Aorta (tissue), 5 donors: ENCODE measurements at places on chromosomes 1 and 21. TPM values are rescaled to one million over a fixed set of nuclear protein-coding genes. Genes with fewer than 3 reads are reported as not detected.

- DNase-seq: no peak
Measured at GRCh38 chr1:180917306-180918065, 4.8 kb downstream of the KIAA1614 start.

GRCh38 chr1:61247051-61247825, 164.9 kb downstream of the NFIA start:
- no peak for DNase-seq

DNA sequence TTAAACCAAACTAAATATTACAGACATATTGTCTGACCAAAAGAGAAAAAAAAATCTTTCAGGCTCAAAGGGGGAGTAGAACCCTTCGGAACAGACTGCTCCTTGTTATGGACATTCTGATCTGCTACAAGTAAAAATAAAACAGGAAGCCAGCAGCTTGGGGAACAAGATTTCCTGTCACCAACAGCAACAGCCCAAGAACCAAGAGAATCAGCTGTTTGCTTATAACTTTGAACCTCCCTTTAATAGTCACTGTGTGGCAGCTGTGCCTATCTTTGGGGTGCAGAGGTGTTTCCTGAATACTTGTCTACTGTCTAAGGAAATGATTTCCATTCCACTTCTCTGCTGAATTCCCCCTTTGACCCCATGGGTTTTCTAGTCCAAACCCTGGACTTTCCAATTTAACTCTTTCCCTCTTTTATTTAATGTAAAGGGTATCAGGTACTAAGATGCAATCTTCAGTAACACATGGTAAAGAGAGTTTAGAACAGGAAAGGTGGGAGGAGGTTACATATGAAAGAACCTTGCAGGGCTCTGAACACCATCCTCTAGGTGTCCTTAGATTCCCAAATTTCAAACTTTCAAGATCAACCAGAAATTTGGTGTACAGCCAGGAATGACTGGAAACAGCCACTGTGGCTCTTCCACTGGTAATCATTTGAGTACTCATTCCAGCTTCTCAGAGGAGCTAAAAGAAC, 38.6 kb downstream of the GPR3 start:
- no peak for DNase-seq

DNA sequence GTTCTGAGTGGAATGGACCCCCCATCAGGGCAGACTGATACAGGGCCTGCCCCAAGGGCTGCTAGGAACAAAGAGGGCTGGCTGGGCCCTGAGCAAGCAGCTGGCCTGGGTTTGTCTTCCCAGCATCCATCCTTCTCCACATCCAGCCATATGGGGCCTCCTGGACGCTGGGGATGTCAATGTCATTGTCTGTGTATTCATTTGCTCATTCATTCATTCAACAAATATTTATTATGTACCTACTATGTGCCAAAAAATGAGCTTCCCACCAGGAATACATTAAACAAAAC, 15.6 kb upstream of the ECE1 start:
- no peak for DNase-seq

GRCh38 chr1:224809613-224810012, 119.9 kb upstream of the DNAH14 start:
- DNase-seq: no peak

DNA sequence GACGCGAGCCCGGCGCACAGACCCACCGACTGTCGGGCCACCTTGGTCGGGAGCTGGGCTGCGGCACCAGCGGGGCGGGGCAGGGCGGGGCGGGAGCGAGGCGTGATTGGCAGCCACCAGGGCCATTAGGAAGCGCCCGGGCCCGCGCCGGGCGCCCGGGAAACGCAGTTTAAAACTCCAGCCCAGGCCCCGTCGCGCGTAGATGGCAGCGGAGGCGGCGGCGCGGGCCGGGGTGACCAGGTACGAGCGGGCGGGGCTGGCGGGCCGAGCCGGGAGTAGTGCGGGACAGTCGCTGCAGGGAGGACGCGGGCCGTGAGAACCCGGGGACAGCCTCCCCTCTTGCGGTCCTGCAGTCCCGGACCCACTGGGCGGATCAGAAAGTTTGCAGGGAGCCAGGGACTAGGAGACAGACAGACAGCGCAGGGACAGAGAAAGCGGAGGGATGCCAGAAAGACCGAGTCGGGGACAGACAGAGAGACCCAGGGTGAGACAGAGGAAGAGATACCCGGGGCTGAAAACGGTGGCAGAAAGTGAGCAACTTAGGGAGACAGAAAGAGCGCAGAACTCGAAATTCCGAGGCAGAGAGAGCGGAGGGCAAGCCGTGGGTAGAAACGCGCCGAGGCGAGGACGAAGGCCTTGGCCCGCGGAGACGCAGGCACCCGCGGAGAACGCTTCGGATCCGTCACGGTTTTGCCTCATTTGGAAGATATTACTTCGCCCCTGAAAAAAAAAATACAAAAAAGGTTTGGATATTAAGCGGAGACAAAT, at the start of gene DMBX1:
TSS of gene DMBX1 (plus strand) at position 199 of the 768 bp plus-strand sequence. CDS start 17,175 bp downstream, outside the sequence.
- DNase-seq: peak; percentile 38

GRCh38 chr1:224539971-224540370, 76.1 kb upstream of the CNIH3 start:
- DNase-seq: no peak

- no peak for DNase-seq
Measured at GRCh38 chr1:223426936-223427335, 33.7 kb downstream of the CCDC185 start.

- no peak for DNase-seq
Measured at GRCh38 chr1:165300400-165300903, 56.1 kb downstream of the LMX1A start.

DNA sequence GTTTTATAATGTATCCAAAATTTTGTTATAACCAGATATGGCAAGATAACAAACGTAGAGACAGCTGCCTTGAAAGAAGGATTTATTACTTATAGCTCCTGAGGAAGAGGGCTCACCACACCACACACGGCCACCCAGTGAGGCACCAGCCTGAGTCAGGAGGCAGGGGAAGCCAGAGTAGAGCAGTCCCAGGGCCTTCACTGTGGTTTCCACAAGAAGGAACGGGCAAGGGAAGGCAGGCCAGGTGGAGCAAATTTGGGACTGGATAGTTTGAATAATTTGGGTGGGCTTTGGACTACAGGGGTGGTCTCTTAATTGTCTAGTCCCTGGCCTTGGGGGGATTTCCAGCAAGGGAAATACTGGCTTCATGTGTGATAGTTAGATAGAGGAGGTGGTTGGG, 72.5 kb downstream of the RRAGC start:
- DNase-seq: no peak

GRCh38 chr1:8939362-8939995, 6.2 kb upstream of the CA6 start:
- DNase-seq: no peak

- no peak for DNase-seq
Measured at GRCh38 chr1:54362881-54363340, 43.3 kb downstream of the SSBP3 start.

DNA sequence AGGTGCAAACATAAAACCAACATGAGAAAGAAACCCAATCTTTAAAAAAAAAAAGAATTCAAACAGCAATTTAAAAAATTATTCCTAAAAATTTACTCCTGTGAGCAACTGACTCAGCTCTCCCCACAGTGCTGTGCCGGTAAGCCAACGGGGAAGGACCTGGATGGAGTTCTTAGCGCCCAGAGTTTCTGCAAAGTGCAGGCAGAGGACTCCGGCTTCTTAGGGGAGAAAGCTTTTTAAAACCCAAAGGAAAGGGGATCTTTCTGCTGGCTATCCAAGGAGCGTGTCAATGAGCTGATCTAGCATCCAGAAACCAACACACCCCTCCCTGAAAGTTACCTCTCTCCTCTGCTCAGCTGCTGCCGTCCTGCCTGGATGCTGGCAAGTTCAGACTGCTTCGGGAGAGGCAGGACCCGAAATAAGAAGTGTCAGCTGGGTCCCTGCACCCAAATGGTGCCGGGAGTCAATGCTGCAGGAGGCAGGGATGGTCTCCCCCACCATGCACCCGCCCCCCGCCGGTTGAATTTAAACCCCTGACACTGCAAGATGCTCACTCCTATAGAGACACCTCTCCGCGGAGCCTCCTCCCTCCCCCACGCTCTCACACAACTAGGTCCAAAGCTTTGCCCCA, 32.2 kb upstream of the H6PD start:
- DNase-seq: no peak

GRCh38 chr1:244074559-244075171, 23.6 kb downstream of the ZBTB18 start:
- no peak for DNase-seq

GRCh38 chr1:24748191-24749121, 3.2 kb downstream of the CLIC4 start:
- DNase-seq: no peak

DNA sequence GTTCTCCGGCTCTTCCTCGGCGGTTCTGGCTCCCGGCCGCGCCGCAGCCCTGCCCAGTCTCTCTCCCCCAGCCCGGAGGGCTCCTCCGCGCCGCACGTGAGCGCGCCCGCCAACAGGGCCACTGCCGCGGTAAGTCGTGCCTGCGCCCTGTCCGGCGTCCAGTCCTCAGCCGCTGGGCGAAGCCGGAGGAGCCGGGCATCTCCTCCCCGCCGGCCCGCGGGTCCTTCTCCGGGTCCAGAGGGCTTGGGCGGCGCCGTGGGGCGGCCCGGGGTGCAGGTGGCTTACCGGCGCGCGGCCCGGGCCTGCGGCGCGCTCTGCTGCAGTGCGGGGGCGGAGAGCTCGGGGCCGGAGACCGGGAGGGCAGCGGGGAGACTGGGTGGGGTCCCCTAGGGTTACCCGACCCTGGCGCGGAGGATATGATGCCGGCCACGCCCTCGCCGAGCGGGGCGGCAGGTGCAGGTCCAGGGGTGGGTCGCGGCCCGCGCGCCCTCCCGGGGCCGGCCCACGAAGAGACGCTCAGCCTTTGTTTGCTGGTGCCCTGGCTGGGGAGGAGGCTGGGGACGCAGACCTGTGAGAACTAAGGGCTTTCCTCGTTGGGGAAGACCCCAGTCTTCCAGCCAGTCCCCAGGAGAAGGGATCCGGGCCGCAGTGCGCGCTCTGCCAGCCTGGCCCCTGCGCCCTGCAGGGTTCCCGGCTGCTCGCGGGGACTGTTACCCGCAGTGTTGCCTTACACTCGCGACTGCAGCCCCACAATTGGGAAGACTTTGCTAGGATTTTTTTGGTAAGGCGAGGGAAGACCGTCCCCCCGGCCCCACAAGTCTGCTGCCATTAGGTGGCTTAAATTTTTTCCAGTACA, at the start of gene DOP1B:
TSS of gene DOP1B (plus strand) at position 10 of the 856 bp plus-strand sequence. CDS start 7,910 bp downstream, outside the sequence.
- DNase-seq: no peak

- DNase-seq: peak; percentile 47
Measured at GRCh38 chr21:25895565-25896205, 160.9 kb downstream of the GABPA start.

GRCh38 chr21:18117176-18117575, 127.5 kb upstream of the CHODL start:
- no peak for DNase-seq

- DNase-seq: no peak
Measured at GRCh38 chr1:36977731-36978406, 56.4 kb downstream of the GRIK3 start.

DNA sequence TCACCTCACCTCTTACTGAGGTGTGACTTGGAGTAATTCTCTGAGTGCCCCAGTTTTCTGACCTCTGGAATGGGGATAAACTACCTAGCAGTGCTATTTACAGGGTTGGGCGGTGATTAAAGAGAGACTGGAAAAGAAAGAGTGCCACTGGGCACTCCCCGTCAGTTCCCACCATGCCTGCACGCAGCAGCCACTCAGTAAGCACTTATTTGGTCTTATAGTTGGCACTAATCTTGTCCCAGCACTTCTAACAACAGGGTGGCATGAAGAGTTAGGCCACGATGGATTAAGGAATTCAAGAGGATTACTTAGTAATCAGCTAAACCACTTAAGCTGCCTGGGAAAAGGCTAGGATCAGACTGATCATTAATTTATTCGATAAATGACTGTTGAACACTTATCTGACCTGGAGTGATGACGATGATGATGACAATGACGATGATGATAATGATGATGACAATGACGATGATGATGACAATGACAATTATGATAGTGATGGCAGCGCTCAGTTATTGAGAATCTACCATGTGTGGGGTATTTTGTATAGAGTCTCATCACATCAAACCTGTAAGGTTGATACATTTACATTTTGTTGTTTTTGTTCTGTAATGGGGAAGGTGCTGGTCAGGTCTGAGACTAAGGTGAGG, 5.4 kb downstream of the CITED4 start:
- DNase-seq: no peak

- DNase-seq: peak; percentile 87
Measured at GRCh38 chr1:117606649-117607430, 992 bp downstream of the TENT5C start.

DNA sequence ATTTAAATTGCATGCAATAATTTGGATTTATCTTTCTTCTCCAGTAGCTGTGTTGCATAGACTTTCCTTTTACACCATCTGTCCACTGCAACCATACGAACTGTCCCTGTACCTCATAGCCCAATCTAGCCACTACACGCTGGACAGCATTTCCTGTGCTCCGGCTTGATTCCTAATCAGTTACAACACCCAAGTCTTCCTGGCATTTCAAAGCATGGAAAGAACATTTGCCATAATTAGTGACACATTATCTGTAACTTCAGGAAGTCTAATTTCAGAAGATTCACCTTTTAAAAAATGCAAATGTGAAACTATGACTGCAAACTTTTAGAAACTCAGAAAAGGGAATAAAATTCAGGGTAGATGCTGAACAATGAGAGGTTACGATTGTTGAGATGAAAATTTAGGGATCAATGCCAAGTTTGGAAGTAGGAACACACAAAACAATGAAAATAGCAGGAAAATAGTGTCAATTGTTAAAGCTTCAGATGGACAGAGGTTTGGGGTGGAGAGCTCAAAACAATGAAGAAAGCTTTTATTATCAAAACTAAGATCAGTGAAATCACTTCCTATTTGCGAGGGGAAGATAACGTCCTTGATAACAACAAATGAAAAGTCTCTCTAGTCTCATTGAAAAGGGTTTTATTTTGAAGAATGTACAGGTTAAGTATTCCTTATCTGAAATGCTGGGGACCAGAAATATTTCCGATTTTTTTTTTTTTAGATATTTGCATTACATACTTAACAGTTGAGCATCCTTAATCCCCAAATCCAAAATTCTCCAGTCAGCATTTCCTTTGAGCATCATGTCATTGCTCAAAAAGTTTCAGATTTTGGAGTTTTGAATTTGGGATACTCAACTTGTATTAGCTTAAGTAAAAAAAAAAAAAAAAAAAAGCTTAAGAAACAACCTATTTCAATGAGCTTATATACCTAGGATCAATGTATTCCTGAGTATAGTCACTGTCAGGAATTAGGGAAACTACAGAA, 107.3 kb downstream of the FNBP1L start:
- no peak for DNase-seq

GRCh38 chr1:12521096-12521495, 96.9 kb downstream of the DHRS3 start:
- DNase-seq: no peak

FAM167B gene
- 3.6 TPM for polyA plus RNA-seq

RORC gene
- 1.6 TPM for polyA plus RNA-seq

ZNF684 gene
- 5.1 TPM for polyA plus RNA-seq

IGSF5 gene
- not detected for polyA plus RNA-seq

RGS21 gene
- polyA plus RNA-seq: not detected

ZNF672 gene
- 5.1 TPM for polyA plus RNA-seq

FMO5 gene
- 8.6 TPM for polyA plus RNA-seq

CD1E gene
- not detected for polyA plus RNA-seq

OLFML3 gene
- polyA plus RNA-seq: 17.3 TPM

SLC2A1 gene
- 6.4 TPM for polyA plus RNA-seq

OR2L2 gene
- not detected for polyA plus RNA-seq

PADI4 gene
- polyA plus RNA-seq: not detected

ARHGEF10L gene
- 24.0 TPM for polyA plus RNA-seq

AADACL4 gene
- not detected for polyA plus RNA-seq

SYCP1 gene
- not detected for polyA plus RNA-seq
